ENCODE measurements at places on chromosomes 16 and 17.

DNA sequence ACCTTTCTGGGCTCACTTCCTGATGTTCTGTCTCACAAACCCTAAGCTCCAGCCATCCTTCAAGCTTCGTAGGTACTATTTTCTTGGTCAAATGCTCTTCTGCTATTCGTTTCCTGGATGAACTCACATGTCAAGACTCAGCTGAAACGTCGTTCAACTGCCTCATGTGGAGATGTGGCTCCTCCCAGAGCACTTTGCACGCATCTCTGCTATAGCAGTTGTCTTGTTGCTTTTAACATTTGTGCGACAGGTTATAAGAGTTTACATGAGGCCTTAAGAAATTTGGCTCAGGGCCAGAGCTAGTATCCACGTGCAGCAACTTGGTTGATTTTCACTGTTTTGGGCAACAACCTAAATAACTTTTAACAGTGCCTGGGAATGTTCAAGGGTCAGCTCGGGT, 2.8 kb upstream of the KRT40 start:
- peak; percentile 6 for DNase-seq

DNA sequence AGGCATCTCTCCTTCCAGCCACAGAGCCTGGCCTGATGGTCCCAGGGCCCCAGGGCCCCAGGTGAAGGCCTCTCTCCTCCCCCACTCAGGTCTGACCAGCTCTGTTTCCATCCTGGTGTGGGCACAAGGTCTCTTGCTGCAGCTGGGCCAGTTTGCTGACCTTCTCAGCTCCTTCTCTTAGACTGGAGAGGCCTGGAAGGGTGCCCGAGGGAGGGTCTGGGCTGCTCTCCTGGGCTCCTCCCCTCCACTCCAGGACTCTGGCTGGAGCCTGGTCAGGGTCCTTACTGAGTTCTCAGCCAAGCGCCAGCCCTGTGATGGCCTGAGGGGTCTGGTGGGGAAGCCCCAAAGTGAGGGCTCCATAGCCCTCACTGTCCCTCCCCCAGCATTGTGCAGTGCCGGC, 12.4 kb downstream of the SOCS3 start:
- DNase-seq = no peak

DNA sequence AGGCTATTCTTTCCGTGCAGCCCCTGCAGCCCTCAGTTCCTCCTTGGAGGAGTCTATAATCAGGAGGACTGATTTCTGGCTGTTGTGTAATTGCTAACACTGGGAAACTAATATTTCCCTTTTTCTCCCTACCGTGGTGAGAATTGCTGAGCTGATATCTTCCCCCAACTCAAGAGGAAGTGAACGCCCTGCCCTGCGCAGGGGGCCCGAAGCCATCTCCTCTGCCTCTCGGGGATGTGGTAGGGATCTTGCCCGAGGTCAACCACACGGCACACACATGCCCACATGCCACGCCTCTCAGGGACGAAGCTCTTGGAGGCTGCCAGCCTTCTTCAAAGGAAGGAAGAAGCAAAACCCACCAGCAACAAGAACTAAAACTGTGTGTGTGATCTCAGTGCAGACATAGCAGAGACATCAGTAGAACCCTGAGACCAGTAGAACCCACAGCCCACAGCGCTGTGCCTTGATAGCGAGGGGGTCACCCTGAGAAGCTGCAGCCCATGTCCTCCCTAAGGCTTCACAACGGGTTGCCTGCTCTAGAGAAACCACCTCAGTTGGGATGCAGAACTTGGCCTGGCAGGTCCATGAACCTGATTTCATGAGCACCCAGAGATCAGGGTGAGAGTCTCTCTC, 8.9 kb upstream of the ULK2 start:
- no peak for DNase-seq

GRCh38 chr17:35588196-35588920, 1.2 kb downstream of the AP2B1 start:
- DNase-seq = peak; percentile 82

DNA sequence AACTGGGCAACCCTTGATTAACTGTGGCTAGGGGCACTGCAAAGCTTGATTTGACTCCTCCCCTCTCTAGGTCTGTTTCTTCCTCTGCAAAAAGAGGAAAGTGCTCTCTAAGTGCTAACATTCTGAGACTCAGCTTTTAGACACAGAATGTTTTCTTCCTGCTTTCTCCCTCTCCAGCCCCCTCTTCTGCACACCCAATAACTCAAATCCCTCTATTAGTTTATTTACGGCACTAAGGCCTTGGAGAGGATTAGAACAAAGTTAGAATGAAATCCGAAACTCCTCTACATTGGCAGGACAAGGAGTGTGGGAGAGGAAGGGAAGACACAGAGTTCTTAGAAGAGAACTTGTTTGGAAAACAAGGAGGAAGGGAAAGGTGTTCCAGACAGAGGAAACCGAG, 3.3 kb upstream of the SBK1 start:
- no peak for DNase-seq

DNA sequence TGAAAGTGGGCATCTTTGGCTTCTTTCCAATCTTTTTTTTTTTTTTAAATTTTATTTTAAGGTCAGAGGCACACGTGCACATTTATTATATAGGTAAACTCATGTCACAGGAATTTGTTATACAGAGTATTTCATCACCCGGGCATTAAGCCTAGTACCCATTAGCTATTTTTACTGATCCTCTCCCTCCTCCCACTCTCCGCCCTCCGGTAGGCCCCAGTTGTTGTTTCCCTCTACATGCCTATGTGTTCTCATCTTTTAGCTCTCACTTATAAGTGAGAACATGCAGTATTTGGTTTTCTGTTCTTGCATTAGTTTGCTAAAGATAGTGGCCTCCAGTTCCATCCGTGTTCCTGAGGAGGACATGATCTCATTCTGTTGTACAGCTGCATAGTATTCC, 108.5 kb downstream of the CYB561 start:
- DNase-seq = no peak

DNA sequence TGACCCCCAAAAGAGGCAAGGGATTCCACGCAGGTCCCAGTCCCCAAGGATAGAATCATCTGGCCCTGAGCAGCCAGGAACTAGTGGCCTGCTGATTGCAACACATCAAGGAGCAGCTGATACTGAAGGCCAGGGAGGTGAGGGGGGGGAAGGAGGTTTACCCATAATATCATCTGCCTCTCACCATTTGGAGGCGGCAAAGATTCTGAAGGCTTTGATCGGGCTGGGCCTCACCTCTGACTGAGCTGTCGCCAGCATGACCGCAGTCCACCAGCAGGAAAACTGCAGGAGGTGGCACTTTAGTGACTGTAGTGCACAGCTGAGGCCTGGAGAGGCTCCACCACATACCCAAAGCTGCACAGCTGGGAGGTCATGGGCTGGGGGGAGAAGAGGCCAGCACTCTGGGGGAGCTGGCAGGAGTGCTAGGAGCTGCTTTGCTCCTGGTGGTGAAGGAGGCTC, 20.5 kb upstream of the ITGA3 start:
- DNase-seq = no peak

GRCh38 chr17:7238420-7239090, 702 bp downstream of the PHF23 start:
- peak; percentile 75 for DNase-seq

DNA sequence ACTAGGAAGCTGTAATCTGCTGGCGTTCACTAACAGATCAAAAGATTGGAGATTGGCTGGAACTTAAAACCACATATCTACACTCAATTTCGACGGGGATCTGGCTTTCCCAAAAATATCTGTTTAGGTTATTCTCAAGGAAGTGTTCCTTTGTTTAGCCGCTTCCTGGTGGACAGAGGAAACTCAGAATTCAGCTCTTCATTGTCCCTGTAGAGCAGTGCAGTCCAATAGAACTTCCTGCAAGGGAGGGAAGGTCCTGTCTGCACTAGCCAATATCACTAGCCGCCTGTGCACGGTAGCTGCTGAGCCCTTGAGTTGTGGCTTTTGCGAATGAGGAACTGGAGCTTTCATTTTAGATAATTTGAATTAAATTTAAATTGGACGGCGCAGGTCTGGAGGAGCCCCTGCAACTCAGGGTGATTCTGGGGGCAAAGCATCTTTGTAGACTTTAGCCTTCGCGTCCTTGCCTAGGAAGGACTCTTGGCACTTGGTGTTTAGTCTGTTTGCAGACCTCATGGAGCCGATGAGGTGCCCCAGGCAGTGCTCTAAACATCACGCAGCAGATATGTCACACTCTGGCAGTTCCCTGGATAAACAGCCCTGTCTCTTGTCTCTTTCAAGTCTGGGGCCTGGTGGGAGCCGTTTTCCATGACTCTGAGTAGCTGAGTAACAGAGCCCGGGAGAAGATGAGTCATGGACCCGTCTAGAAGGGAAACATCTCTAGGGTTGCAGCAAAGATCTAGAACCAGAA, 122.2 kb downstream of the CCDC182 start:
- no peak for DNase-seq

- DNase-seq = no peak
These were observed 748 bp downstream of the SMTNL2 start for GRCh38 chr17:4584917-4585637.

DNA sequence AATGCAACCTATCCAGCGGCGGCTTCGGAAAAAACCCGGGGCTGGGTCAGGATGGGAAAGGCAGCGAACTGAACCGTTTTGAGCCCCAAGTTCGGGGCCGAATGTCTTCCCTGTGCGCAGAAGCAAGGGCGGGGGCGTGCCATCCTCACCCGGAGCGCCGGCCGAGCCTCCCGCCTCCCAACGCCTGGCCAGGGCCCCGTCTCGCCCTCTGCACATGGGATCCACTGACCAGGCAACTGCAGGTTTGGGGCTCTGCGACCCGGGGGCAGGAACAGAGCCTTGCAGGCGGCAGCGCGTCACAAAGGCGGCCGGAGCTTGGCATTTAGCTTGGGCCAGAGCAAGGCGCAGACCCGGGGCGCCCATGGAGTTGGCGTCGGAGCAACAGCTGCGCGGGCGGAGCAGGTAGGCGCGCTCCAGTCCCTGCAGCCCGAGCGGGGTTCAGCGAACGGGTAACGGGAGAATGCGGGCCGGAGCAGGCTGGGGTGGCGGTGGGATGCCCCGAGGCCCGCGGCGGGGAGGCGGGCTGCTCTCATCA, at the start of gene FBXO39:
FBXO39 (plus strand) TSS at position 345 of the 535 bp plus-strand sequence. CDS start 3,654 bp downstream, outside the sequence.
- DNase-seq = no peak

DNA sequence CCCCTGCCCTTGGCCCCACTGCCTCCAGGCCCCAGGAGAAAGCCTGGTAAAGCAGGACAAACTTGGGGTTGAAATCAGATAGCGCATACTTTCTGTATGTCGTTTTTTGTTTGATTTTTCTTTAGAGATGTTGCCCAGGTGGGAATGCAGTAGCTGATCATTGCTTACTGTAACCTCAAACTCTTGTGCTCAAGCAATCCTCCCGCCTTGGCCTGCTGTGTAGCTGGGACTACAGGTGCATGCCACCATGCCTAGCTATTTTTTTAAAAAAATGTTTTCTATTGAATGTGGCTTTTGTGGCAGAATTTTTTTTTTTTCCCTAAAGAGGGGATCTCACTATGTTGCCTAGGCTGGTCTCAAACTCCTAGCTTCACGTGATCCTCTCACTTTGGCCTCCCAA, 11.1 kb upstream of the CCL5 start:
- DNase-seq = no peak

GRCh38 chr16:48124266-48124665, 31.5 kb downstream of the ABCC12 start:
- no peak for DNase-seq

GRCh38 chr17:55806745-55807495, 56.1 kb downstream of the PCTP start:
- DNase-seq = no peak

DNA sequence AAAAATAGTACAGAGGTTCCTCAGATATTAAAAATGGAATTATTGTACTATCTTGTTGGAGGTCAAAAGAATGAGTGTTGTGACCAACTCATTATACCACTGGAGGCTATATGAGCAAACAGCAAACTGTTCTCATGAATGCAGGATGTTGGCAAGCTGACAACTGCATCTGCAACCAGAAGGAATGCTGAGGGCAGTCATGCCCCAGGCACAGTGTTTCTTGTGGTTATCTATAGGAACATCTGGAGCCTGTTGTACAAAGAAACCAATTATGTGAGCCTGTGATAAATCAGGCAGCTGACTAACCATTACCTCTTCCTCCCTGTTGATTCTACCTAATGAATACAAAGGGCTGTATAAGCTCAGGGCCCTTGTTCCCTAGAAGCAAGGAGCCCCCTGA, 2057.1 kb downstream of the TP53TG3F start:
- DNase-seq = no peak

Measured in stomach (tissue), 19 donors.